ENCODE measurements at places on chromosomes 3 and 15.

DNA sequence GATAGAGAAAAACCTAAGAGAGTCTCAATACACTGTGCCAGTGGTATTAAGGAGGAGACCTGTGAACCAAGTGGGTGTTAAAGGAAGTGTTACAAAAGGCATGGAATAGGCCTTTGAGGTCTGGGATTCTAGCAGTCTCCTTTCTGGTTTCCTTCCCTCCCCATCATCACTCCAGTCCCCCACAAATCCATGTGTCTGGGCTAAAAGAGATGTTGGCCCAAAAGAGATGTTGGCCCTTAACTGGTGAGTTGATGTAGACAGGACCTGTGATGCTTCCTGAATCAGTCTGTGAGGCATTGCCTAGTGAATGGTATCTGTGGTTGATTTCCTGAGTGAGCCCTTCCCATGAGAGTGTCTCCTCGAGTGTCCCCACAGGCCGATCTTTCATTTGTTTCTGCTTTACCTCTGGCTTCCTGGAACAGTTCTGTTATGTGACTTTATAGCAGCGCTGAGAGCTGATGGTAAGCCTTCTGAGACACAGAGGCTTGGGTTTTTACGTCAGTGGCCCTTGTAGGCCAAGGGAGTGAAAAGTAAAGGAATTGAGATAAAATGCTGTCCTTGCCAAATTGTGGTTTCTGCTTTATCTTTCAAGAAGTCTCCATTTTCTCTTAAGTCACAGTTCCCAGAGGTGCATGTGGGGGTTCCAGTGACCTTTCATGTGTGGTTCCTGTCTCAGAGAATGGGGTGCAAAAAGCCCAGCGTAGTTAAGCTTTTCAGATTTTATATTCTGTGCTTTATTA lies 87.8 kb downstream of the KLHL25 start:
- no peak for DNase-seq

DNA sequence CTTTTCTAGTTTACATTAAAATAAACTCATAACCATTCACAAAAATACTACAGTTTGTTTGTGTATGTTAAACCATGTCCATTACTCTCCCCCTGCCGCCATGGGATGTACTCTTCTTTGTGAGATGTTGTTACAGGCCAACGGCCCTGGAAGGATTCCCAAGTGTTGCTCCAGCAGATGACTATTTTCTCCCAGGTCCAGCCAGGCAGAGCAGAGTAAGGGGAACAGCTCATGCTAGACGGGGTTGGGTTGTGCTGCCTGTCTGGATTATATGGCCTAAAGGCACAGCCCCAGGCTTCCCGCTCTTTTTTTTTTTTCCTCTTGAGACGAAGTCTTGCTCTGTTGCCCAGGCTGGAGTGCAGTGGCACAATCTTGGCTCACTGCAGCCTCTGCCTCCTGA lies 24.5 kb upstream of the SLCO2A1 start:
- no peak for DNase-seq

DNA sequence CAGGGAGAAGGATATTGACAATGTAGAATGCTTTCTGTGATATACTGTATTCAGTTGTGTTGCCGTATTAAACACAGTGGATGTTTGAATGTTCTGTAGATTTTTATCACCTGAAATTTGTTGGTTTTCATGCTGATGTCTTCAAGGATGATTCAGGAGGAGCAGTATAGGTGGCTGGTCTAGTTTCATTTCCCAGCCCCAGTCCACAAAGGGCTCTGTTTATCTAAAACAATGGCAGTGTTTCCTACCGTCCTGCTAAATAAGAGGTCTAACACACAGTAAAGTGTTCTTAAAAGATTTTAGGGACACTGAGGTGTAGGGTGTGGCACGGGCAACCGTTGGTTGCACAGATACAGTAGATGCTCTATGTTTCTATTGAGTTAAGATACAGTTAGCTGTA lies 26.0 kb downstream of the NEO1 start:
- no peak for DNase-seq

- DNase-seq: no peak
Measured at GRCh38 chr3:55619046-55619808, 132.1 kb upstream of the WNT5A start.

DNA sequence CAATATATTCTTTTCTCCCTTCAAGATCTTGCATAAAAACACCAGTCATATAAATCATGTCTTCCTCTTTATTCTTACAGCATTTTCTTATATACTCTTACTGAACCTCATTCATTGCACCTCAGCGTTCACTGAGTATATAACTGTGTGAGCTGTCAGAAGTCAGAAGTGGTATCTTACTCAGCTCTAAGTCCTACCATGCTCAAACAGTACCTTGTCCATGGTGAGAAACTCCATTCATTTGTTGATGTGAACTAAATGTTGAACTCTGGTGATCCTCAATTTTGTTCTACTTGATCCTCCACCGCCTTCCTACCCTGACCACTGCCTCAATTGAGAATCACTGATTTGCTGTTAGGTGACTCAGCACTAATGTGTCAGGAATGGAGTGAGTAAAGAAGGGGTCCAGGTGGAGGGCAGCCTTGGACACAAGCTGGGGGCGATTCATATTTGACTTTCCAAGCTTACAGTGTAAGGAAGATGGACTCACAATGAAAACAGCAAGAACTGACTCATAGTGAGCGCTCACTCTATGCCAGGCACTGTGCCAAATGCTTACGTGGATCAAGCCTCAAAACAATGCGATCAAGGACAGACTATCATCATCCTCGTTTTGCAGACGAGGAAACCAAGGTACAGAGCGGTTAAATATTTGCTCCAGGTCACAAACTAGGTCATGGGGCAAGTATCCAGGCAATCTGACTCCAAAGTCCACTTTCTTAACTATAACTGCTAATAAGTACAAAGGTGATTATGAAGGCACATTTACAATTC lies 13.5 kb upstream of the ZFYVE19 start:
- no peak for DNase-seq

- DNase-seq: no peak
Measured at GRCh38 chr15:36067483-36068274, 511.7 kb upstream of the CDIN1 start.

DNA sequence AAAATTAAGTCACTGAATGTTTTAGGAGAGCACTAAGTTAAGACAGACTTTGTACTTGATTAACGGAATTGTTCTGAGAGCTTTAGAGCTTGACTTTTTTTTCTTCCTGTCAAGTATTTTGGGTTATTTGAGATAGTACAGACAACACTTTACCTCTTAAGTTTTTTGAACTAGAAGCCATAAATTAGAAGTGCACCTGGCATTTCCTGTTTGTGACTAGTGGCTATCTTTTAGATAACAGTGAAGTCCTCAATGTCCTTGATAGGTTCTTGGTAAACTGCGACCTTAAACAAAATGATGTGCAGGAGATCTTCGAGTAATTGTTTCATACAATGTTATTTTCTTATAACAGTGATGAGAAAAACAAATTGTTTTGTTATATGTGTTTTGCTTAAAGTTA lies 213.9 kb downstream of the TP63 start:
- DNase-seq: no peak

GRCh38 chr3:21158861-21159542 lies 592.0 kb downstream of the ZNF385D start:
- DNase-seq: no peak

DNA sequence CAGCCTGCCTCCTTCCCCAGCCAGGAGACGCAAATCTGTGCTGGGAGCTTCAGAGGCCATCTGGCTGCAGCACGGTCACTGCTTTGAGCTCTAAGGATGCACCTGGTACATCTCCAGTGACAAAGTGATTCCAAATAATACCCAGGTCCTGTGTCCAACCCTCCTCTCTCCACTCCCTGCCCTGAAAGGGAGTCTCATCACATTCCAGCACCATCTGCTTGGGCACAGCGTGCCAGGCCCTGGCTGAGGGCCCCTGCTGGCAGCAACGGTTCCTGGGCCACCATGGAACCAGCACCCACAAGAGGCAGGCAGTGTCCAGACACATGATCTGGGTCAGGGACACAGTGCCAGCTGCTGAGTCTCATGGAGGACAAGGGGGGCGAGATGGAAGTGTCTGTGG lies 81.3 kb downstream of the MTHFS start:
- DNase-seq: peak; percentile 41

- no peak for DNase-seq
Measured at GRCh38 chr3:160454995-160455394, 5.4 kb upstream of the TRIM59 start.

GRCh38 chr3:64659617-64659978 lies 28.2 kb downstream of the ADAMTS9 start:
- no peak for DNase-seq

Data from left ventricle myocardium inferior (tissue), 1 donor.